PC-9 (cell line): ENCODE measurements at places on chromosomes 6 and 20. TPM values are rescaled to one million over a fixed set of nuclear protein-coding genes. Genes with fewer than 3 reads are reported as not detected.

GRCh38 chr6:116528780-116529179 lies 16.7 kb downstream of the TRAPPC3L start:
- H3K27me3 ChIP-seq = no peaks in the 10 kb centered on the region
- H3K4me3 ChIP-seq = no peak overlapping the region
- no peak for DNase-seq

GRCh38 chr20:19026121-19026878 lies 186.1 kb upstream of the SLC24A3 start:
- H3K27ac ChIP-seq = no peak overlapping the region
- H3K36me3 ChIP-seq = no peaks in the 10 kb centered on the region
- H3K27me3 ChIP-seq = no peaks in the 10 kb centered on the region
- no peaks in the 10 kb centered on the region for H3K4me1 ChIP-seq

DNA sequence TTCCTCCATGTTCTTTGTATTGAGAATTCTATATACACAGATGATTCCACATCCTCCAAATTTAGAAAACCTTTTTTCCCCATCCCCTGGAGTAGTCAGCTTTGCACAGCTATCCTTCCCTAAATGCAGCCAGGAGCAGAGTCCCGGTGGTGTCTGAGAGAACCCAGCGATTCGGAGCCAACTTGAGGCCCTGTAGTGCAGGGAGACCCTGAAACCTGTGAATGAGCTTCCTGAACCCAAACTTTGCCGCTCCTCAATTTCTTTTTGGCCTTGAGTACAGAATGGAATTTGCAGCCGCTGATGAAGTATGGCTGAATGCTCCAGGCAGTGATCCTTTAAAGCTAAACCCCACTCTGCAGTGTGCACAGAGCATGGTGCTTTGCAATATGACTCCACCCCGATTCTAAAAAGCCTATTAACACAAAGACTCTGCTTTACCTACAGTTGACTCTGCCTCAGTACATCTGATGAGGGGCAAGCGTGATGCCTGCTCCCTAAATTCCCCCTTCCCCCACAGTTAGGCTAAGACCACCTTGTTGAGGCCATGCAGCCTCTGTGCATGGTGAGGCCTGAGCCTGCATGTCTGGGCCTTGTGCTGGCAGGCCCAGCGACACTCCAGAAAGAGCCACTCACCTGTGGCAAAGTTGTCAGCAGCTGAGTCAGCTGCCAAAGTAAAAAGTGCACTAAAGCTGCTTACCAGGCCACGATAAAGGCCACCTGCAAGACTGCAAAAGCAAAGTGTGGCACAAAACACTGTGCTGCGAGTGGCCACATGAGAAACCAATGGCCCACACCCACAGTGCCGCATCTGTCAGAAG lies 82.1 kb downstream of the PLEKHG1 start:
- no peak for DNase-seq
- H3K4me1 ChIP-seq = 0 out of 2 replicates have a peak, but pooled peaks cover 5% of the 10 kb centered on the region
- H3K27ac ChIP-seq = no peak overlapping the region
- no peak overlapping the region for H3K4me3 ChIP-seq
- no peaks in the 10 kb centered on the region for H3K36me3 ChIP-seq

GRCh38 chr6:142381845-142382378 lies 80.1 kb downstream of the ADGRG6 start:
- DNase-seq = no peak
- no peak overlapping the region for H3K4me3 ChIP-seq
- no peaks in the 10 kb centered on the region for H3K36me3 ChIP-seq
- H3K27me3 ChIP-seq = no peaks in the 10 kb centered on the region

DNA sequence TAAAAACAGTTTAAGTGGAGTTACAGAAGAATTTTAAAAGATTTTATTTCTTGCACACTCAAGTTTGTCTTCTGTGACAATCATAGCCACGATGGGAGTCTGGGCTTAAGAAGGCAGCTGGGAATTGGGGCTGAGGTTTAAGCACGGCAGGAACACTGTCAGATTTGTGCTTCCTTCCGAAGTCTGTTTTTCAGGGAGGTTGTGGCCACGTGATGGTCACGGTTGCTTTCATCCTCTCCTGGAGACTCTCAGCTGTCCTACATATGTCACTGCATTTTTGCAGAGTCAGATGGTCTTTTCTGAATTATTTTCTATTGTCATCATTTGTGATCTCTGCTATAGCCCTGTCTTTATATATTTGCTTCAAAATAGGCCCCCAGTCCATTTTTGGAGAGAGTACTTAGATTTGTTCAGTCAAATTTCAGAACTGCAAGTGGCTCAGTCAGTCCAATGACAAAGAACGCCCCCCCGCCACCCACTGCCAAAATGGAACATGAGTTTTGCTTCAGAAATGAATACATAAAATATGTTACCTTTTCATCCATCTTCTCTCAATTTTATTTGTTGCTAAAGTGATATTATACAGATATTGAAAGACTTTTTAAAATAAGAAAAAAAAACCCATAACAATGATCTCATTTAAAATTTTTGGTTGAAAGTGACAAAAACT lies 111.8 kb upstream of the ZFP64 start:
- no peak for DNase-seq
- H3K27me3 ChIP-seq = peaks cover 86% of the 10 kb centered on the region
- H3K4me3 ChIP-seq = no peak overlapping the region

- no peak for DNase-seq
- no peak overlapping the region for H3K27ac ChIP-seq
- no peak overlapping the region for H3K4me3 ChIP-seq
- no peaks in the 10 kb centered on the region for H3K4me1 ChIP-seq
Measured at GRCh38 chr6:49070411-49070810, 392.6 kb downstream of the MMUT start.

PSMB1 gene
- 140 and 169 TPM in 2 replicates for total RNA-seq
